ENCODE measurements at places on chromosomes 2 and 18. TPM values are rescaled to one million over a fixed set of nuclear protein-coding genes. Genes with fewer than 3 reads are reported as not detected.

DNA sequence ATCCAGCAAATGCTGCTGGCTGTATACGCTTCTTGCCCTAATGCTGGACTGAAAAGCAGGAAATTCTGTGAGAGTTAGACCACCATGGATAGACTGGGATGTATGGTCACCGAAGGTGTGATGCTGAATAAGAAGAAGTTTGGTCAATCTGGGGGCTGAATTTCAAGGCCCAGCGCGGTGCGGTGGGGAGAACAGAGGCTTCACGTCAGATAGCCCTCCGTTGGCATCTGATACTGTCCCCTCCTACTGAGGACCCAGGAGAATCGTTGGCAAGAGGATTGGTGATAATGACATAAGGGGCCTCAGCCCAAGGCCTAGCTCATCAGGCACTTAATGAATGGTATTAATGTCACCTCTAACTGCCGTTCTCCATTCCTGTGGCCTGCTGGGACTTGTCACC is 97.3 kb upstream of the ST3GAL5 start:
- no peak for DNase-seq

- no peak for DNase-seq
Measured at GRCh38 chr2:44104855-44105271, 63.8 kb upstream of the PPM1B start.

ZSWIM2 gene
- not detected for total RNA-seq

DNA sequence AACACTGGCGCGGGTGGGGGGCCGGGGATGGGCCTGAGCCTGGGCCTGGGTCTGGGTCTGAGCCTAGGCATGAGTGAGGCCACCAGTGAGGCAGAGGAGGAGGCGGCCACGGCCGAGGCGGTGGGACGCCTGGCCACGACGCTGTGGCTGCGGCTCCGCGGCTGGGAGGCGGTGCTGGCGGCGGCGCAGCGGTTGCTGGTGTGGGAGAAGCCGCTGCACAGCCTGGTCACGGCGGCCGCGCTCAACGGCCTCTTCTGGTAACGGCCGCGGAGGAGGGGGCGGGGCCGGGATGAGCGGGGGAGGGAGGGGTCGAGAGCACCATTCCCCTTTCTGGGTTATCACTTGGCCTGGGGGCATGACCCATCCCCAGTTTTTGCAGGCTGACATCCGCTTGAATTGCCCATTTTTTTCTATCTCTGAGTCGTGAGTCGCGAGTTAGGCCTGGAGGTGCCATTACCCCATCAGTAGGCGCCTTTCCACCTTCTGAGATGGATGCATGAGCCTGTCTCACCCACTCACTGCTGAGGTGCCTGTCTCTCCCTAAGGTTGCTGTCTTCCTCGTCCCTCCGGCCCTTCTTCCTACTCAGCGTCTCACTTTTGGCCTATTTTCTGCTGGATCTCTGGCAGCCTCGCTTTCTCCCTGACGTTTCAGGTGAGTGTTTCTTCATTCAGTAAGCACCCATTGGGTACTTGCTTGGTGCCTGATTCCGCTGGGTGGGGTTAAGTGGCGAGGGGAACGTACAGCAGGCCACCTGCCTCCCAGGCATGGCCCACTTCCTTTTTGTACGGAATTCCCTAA is 501 bp downstream of the RETREG2 start:
- no peak for DNase-seq

All from endothelial cell of umbilical vein (primary cell).